T follicular helper cell (primary cell): ENCODE measurements at places on chromosomes 7 and 10.

DNA sequence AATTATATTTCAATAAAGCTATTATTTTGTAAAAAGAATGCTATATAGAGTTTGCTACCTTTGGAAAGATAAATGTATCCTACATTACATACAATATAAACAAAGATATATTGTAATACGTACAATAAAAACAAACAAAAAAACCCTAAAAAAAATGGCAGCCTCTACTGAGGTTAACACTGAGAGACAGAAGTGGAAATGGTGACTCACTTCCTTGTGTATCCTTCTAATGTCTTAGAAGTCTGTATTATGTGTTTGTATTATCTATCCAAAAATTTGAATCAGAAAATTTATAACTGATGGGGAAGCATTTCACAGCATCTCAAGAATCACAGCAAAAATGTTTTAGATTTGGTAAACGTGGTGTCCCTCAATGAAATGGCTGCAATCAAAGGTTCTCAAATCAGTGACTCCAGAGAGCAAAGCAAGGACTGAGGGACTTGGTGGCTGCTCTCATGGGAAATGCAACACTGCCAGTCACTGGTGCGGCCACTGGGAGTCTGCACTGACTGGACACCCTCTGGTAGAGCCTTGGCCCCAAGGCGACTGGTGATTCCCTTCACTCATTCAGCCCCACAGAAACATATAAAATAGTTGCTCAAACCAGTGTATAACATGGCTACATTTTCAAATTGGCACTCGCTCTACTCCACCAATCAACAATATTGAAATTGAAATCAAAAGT lies 53.8 kb downstream of the PANK1 start:
- DNase-seq = no peak

- no peak for DNase-seq
Measured at GRCh38 chr7:66039094-66039670, 36.4 kb upstream of the ASL start.

GRCh38 chr7:77426052-77426404 lies 9.9 kb upstream of the GSAP start:
- no peak for DNase-seq

DNA sequence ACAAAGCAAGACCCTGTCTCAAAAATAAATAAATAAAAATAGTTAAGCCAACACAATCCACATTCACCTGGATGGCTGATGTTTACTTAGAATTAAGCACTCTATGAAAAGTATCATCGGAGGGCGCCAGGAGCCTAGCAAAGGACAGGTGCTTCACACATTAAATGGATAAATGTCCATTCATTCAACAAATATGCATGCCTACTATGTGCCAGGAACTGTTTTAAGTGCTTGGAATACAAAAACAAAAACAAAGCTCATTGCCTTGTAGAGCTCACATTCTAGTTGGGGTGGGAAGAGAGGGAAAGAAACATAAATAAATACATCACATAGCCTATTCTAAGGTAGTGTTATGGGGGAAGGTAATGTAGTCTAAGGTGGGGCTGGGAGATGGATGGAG lies 4.1 kb downstream of the BAIAP2L1 start:
- DNase-seq = no peak

- DNase-seq = no peak
Measured at GRCh38 chr7:105202616-105203015, 186.1 kb downstream of the SRPK2 start.

DNA sequence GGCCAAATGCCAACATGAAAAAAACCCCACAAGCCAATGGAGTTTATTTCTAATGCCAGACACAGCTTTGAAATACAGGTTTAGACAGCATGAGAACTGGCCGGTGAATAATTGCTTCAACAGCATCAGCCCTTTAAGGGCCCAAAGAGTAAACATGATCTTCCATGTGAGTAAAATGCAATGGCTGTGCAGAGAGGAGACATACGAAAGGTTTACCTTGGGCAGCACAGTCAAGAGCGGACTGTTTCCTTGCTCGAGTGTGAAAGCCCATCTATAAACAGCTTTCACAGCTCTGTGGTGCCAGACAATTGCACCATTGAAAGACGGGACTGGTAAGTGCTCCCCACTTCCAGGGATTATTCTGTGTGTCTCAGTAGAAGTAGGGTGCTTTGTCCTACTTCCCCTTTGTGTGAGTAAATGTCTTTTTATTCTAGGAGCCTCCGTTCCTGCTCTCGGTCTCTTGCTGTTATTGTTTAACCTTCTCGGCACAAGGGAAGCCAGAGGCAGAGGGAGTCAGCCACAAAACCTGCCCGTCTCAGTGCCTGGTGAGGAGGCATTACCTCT lies 77.8 kb upstream of the KAT6B start:
- DNase-seq = no peak

DNA sequence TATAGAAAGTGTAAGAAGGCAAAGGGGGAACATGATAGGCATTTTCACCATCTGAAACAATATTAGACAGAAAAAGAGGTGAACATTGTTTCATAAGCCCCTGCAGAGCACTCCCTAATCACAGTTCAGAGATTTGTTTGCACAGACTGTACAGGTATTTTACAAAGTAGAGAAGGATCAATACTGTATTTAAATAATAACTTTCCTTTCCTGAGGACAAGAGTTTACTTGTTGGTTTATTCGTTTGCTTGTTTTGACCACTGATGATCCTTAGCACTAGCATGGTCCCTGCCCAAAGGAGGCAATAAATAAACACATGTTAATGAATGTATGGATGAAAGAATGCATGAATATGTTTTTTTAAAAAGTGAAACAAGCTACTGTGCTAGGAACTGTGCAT lies 690.1 kb upstream of the COBL start:
- DNase-seq = no peak

DNA sequence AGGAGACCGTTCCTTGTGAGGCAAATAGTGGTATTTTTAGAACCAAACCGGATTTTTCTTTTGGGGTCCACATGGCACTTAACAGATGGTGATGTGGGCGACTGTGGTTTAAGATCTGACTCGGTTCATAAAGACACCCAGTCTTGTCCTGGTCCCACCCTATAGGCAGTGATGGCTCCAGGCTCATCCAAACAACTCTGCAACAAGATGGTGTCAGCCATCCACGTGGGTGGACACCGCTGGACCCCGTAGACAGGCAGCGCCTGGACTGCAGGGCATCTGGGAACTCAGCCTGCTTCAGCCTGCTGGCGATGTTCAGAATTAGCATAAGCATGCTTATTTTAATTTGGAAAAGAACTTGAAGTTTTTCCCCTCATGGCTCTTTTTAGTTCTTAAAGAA lies 258.4 kb upstream of the FZD1 start:
- DNase-seq = no peak
